Right lung (tissue), 10 donors: ENCODE measurements at places on chromosomes 1 and 21.

DNA sequence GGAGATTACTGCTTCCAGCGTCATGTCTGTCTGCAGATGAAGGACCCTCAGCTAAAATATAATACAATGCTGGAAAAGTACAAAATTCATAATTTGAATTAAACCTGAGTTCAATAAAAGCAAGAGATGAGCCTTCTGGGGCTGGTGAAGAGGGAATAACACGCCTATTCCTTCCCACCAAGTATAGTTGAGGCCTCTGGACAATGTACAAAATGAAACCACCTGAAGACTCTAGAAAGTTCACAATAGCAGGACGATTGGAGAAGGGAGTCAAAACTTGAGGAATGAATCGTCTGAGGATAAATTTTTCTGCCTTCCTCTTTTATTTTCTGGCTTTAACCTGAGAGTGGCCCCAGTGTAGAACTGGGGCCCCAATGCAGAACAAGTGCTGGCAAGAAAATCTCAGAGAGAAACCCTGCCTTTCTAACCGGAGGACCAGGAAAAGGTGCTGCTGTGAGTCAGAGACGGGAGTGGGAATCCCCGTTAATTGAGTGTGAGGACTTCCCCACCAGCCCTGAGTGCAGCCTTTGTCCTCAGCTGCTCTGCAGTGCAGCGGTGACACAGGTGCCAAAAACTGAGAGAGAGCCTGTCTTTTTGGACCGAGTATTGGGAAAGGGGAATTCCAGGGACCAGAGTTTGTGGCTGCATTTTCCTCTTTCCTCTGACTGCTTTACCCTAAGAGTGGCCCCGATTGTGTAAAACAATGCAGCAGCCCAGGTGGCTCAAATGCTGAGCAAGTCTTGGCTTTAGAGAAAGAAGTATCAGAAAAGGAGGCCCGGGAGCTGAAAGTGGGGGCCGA, 264.9 kb downstream of the DYRK1A start:
- no peak for DNase-seq

- DNase-seq = no peak
These were observed 49.1 kb upstream of the C1orf146 start for GRCh38 chr1:92168657-92169056.

- DNase-seq = peak; percentile 71
These were observed 42.8 kb upstream of the ENAH start for GRCh38 chr1:225695578-225696337.

GRCh38 chr21:34367320-34367935, 3.6 kb downstream of the KCNE2 start:
- DNase-seq = no peak

- DNase-seq = peak; percentile 84
These were observed 291.4 kb downstream of the LRRC40 start for GRCh38 chr1:69913977-69914376.

- DNase-seq = peak; percentile 52
These were observed 19.2 kb upstream of the PEF1 start for GRCh38 chr1:31663622-31664452.

GRCh38 chr1:1357871-1358432, 403 bp downstream of the MXRA8 start:
- peak; percentile 62 for DNase-seq

GRCh38 chr1:103211073-103211472, 102.8 kb upstream of the COL11A1 start:
- DNase-seq = no peak

GRCh38 chr1:101181930-101182329, 54.9 kb upstream of the S1PR1 start:
- DNase-seq = no peak

- no peak for DNase-seq
These were observed 20.2 kb downstream of the SKI start for GRCh38 chr1:2248127-2248826.

GRCh38 chr21:15252431-15252830, 187.6 kb upstream of the NRIP1 start:
- no peak for DNase-seq

GRCh38 chr1:46813858-46814396, 15.1 kb downstream of the CYP4B1 start:
- no peak for DNase-seq

DNA sequence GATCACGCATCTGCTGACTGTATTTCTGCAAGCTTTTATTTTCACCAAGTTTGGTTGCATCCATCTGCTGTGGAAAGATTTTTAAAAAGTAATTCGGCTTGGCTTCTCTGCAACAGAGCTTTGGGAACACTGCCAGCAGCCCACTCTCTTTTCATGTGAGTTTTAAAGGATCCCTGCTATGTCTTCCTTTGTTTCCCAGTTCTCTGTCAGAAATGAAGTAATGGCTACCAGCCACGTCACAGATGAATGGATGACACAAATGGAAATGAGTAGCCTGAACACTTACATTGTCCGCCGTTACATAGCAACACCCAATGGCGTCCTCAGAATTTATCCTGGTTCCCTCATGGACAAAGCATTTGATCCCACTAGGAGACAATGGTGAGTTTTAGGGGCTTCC, 80.6 kb upstream of the RAVER2 start:
- DNase-seq = no peak

DNA sequence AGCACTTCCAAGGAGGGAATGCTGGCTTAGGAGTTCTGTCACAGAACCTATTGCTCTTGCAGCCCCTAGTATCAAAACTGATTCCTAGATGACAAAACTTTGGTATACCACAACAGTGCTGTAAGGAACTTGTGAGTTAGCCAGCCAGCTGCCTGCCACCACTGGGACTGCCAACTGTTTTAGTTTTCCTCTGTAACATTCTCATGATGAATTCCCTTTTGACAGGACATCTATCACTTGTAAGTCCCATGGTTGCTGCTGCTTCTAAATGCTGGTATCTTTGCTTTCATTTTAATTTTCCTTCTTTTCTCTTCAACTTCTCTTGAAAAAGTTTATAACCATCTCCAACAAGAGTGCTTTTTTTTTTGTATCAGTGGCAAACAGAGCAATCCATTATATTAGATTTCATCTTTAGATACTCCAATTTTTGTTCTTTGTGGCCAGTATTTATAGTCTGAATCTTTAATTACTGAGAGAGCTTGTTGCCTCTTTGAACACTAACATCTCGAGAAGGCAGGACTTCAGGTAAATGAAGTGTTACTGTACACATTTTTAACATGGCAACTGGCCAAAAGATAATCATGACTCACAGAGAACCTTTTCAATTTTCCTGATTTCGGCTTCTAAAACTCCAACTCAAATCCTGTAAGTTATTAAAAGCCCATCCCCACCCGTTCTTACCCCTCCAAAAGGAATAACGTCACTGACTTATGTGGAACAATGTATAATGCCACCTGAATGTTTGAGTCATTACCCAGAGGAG, 19.8 kb downstream of the DBT start:
- no peak for DNase-seq

DNA sequence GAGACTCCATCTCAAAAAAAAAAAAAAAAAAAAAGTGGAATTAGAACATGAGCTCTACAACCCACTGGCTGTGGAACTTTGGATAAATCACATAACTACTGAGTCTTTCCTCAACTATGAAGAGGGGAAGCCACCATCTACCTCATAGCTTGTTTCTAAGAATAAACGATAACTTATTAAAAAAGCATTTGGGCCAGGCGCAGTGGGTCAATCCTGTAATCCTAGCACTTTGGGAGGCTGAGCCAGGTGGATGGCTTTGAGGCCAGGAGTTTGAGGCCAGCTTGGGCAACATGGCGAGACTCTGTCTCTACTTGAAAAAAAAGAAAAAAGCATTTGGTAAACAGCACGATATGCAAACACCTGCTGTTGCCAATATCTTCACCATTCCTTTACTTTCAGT, 31.8 kb upstream of the MEF2D start:
- no peak for DNase-seq

DNA sequence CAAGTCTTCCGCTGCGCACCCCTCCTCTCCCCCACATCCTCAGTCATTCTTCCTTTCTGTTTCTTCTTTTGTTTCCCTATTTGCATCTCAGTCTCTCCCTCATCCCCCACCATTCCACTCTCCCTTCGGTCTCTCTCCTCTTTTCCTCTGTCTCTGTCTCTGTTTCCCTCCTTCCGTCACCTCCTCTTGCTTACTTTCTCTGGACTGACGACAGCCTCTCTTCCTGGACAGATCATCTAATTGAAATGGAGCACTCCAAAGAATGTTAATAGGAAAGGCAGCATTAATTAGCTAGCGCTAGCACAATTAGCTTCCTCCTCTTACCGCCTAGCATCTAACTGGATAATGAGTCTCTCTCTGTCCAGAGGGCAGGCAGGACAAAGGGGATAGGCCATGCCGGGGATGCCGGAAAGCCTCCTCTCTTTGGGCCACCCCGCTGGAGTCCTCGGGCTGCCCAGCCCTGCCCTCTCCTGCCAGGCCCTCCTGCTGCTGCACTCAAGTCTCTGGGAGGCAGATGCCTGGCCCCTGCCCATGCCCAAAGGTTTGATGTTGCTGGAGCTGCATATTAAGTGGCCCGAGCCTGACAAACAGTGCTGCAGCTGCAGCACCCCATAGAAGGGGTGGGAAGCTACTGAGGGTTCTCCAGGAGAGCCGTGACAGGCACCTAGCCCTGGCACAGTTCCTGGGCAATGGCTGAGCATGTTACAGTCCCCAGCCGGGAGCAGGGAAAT, 20.8 kb downstream of the DISP3 start:
- no peak for DNase-seq

GRCh38 chr21:33550772-33551660, 8.2 kb downstream of the SON start:
- no peak for DNase-seq

DNA sequence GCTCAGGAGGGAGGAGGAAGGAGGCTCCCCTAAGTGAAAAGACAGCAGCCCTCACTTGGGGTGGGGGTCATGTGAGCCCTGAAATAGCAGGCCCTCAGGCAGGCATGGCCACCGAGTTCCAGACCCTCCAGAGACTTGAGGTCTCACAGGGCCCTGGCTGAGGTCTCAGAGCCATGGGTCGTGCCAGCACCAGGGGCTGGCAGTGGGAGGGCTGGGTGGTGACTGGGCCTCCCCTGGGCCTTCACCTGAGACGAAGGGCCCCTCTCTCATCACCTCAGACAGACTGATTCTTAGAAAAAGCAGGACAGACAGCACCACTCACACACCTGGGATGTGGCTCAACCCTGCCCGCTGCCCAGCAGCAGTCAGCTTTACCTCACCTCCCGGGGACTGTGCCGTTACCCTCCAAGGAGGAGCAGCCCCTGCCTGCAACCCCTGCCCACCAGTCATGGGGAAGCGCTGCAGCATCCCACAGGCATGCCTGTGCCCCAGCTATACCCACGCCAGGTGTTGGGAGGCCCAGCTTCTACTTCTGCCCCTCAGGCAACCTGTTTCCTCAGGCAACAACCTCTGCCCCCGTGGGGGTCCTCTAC, 42.6 kb upstream of the LRP8 start:
- no peak for DNase-seq

DNA sequence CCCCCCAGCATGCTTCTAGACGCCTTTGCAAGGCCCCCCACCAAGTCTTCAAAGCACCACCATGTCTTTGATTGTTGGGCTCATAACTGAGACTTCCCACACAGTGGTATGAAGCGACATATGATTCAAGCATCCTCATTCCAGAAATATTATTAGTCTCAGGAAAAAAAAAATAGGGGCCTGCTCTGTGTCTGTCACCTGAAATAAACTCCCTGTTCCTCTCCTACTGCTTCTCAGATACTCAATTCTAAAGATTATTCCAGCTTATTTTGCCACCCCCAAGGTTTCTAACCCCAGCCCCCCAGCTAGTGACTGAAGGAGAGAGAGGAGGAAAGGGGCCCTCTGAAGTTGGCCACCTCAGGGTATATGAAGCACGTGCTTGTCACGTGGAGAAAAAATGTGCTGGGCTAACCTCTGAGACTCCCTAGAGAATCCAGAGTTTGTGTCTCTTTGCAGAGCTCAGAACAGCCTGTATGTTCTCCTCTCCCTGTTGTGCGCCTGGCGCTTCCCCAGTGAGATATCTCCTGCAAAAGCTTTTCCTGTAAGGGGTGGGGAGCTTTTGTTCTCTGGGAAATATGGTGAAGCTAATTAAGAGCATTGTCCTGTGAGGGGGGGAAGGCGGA, 35.9 kb upstream of the RASAL2 start:
- no peak for DNase-seq

- no peak for DNase-seq
These were observed 209.7 kb downstream of the RHOU start for GRCh38 chr1:228944935-228945371.

DNA sequence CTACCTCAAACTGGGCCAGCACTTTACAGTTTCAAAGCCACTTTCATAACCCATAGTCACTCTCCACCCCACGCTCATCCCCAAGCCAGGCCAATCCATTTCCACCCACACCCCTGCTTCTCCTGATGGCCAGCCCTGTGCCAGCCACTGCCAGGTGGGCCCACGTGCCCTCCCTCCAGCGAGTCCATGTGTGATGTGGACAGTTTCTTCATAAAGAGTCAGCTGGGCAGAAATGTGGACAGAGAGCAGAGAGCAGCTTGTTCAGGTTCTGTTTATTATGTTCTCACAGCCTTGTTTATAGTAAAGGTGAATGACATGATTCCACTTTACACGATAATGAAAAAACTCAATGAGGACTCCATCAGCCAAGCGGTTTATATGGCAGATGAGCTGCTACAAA, 37.4 kb upstream of the RGS16 start:
- no peak for DNase-seq

DNA sequence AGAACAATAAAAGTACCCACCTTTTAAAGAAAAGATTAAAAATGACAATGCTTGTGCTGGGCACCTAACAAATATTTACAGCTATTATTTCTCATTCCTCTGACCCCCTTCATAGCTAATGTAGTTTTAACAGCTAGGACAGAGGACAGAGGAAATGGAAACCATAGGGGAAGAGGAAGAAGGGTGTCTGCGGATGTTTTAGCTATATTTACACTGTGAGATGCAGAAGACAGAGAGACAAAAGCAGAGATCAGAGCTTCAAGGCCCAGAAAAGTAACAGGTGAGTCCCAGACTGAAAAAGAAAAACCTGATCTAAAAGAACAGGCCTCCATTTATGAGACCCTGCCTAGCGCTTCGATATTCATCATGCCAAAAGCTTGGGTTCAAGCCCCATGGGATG, 72.0 kb downstream of the ZNF281 start:
- no peak for DNase-seq

DNA sequence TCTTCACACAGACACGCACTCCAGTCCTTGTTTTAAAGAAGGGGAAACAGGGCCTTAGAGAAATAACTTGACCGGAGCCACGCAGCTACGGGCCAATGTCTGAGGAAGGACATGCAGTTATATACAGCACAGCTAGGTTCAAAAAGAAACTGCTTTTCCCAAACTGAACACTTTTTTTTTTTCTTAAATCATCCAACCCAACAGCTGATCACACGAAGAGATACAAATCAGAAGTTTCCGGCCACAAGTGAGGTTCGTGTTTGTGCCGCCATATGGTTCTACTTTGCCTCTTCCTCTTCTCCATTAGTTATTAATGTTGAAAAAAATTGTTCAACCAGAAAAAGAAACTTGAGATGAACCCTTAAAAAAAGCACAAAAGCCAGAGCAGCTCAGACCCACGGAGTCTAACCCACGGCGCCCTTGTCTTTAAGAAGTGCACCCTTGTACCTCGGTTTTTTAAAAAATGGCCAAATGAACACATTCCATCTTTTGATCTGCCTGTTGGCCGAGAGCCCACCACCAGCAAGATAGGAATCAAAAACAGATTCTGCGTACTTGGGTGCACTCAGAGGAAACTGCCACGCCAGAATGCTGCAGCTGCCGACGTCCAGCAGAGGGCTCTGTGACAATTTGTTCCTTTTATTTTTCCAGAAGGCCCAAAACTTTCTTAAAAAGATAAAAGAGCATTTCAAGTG, 78.9 kb downstream of the SLC66A1 start:
- peak; percentile 80 for DNase-seq

- DNase-seq = no peak
These were observed 111.0 kb downstream of the DAB1 start for GRCh38 chr1:57312869-57313268.

GRCh38 chr1:100921110-100921706, 25.3 kb downstream of the SLC30A7 start:
- DNase-seq = peak; percentile 58
